ENCODE measurements at places on chromosomes 4 and X.

DNA sequence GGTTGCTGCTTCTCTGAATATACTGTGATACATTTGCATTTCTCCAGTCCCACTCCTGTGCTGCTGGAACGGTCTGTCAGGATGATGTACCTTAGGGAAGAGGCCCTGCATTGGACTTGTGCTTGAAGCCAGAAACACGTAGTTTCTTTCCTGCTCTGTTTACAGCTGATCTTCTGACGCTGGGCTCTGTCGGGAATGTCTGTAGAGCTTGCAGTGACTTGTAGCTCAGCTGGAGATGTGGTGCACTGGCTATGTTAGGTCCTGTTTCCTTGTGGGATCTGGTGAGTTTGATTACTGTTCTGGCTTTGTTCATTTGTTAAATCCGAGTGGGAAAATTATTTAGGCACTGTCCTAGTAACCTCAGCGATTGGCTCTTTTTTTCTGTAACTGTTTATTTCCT lies 137.2 kb upstream of the WDR1 start:
- no peak for DNase-seq

DNA sequence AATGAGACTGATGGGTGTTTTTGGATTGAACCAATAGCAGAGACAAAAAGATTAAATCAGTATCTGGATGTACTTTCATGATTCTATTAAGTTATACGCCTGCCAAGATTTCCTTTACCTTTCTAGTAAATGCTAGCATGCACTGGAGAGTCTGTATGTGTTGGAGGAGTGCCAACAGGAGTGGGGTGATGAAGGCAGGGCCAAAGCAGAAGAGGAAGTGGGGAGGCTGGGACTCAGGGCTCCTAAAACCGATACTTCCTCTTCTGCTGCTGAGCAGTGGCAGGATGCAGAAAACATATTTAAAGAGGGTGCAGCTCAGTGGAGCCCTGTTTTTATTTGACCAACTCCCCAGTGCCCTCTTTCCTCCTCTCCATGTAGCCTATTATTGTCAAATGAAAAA lies 5.6 kb downstream of the CYSLTR1 start:
- DNase-seq: no peak

GRCh38 chr4:181838253-181838652 lies 404.9 kb upstream of the TENM3 start:
- no peak for DNase-seq

- no peak for DNase-seq
These were observed 13.3 kb upstream of the AASDH start for GRCh38 chr4:56400560-56400959.

DNA sequence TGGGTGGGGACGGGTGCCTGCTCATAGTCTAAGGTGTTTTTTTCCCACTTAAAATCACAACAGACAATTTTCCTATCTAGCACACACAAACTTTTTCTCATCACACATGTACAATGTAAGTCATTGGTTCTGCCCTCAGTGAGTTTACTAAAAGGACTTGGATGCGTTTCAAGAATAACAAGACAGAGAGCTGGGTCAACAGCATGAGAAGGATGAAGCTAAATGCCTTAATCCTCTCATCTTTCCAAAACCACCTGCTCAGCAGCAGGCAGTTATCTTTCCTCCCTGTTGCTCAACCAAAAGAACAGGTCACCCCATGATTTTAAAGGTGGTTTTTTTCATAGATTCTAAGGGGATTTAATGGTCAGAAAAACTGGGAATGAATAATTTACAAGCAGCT lies 40.1 kb downstream of the OFD1 start:
- no peak for DNase-seq

GRCh38 chrX:50704360-50704759 lies 109.6 kb downstream of the SHROOM4 start:
- DNase-seq: no peak

- no peak for DNase-seq
These were observed 206.3 kb upstream of the LCORL start for GRCh38 chr4:18227880-18228279.

DNA sequence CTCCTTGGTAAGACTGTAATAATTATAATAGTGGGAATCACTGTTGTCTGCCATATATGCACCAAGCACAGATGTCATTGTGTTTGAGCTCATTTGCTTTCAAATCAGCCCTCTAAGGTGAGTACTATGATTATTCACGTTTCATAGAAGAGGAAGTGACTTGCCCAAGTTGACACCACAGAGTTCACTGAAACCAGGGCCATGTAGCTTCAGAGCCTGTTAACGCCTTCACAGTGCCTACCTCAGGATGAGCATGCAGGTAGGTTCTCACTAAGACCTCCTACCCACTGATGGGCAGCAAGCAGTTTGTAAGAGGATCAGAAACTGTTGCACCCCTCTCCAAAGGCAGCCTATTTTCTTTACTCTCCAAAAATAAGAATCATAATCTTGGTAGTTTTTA lies 27.4 kb downstream of the TMPRSS11A start:
- DNase-seq: no peak

DNA sequence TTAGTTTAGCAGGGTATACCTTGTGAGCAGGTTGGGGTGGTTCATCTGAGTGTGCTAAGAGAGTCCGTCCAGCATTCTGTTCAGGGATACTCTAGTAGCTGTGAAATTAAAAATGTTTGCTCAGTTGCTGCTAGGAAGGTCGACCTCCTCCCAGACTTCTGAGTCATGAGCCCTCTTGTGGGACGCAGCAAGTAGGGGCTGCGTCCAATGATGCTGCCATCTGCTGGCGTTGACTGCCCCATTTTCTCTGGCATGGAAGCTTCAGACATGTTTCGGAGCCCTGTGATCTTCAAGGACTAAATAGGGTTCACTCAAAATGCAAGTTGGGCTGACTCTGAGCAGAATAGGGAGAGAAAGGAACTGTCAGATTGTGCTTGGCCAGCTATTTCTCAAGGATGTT lies 201.0 kb upstream of the ARSJ start:
- no peak for DNase-seq

DNA sequence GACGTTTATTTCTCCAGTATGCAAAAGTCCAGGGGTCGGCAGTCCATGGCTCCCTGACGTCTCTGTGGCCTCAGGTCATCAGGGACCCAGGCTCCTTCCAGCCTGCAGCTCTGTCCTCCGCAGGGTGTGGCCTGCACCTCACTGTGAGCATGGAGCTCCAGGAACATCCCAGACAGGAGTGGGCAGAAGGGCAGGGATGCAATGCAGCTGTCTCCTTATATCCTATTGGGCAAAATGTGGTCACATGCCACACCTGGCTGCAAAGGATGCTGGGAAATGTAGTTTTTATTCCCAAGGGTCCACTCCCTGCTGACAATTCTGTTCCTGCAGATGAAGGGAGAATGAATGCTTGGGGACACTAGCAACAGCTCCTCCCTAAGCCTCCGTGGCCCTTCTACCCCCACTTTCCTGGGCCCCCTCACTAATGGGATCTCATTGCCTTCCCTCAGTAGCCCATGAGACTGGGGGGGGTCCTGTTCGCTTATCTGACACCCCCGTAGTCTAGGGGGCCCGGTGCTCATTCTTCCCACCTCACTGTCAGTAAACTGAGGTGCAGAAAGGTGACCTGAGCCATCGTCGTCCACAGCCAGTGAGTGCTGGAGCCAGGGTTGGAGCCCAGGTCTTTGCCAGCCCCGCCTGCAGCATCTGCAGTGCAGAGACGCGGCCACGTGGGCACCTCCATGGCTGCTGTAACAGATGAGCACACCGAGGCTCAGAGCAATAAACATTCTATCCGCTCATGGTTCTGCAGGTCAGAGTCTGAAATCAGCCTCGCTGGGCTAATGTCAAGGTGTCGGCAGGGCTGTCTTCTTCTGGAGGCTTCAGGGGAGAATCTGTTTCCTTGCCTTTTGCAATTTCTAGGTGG lies 5.9 kb upstream of the GRPEL1 start:
- DNase-seq: peak; percentile 55

DNA sequence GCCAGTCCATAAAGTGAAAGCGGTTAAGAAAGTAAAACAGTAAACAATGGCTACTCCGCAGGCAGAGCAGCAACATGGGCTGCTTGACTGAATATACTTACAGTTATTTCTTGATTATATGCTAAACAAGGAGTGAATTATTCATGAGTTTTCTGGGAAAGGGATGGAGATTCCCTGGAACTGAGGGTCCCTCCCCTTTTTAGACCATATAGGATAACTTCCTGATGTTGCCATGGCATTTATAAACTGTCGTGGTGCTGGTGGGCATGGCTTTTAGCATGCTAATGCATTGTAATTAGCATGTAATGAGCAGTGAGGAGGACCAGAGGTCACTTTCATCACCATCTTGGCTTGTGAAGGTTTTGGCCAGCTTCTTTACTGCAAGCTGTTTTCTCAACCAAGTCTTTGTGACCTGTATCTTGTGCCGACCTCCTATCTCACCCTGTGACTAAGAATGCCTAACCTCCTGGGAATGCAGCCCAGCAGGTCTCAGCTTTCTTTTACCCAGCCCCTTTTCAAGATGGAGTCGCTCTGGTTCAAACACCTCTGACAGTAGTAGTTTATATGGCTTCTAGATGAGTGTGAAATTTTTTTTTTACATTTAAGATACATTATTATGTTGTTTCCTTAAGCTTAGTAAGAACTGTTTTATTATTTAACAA lies 514.8 kb upstream of the TENM3 start:
- no peak for DNase-seq

GRCh38 chr4:138311771-138312535 lies 69.8 kb upstream of the SLC7A11 start:
- DNase-seq: no peak

GRCh38 chr4:73883306-73883705 lies 14.1 kb downstream of the CXCL1 start:
- no peak for DNase-seq

DNA sequence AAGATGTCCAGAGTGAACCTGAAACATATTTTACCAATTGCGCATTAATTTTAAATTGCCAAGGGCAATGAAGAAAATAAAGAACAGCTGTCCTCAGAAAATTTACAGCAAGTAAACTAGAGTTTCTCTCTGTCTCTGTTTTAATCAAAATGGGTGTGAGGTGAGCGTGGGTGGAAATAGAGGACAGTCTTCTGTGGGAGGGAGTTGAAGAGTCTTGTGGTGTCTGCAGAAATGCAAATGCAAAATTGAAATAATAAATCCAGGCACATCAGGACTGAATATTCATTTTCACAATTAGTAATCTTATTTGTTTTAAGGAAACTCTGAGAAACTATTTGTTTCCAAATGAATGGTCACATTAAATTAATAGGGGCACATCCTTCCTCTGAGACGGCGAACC lies 192.0 kb downstream of the ARHGAP10 start:
- DNase-seq: no peak

DNA sequence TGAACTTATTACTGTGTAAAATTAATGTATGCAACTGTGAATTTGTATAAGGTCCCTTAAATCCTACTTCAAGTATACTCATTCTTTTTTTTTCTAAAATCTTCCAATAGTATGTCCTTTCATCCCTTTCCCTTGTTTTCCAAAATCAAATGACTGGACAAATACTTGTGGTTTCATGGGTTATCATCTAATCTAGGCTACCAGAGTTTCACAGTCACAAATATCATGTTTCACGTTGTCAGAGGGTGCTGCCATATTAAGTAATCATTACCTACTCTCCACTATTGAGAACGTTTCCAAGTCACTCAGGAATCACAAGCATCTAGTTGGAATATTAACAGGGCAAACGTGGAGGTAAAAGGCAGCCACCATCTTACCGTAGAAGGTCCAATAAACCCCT lies 1235.0 kb upstream of the TENM3 start:
- no peak for DNase-seq

DNA sequence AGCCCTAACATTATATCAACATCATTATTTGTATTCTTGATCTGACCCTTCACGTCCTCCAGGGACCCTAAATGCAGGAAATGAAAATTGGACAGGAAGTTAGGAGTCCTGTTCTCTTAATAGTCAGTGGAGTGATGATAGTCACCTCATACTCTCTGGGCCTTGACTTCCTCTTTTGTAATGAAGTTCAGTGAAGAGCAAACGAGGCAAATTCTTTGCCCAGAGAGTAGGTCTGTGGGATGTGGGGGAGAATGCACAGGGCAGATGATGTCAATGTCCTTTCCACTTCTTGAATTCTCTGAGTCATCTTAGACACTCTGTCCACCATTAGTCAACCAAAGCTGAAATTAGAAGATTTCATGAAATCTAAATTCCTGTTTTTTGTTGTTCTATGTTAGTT lies 17.1 kb upstream of the GPRIN3 start:
- no peak for DNase-seq

DNA sequence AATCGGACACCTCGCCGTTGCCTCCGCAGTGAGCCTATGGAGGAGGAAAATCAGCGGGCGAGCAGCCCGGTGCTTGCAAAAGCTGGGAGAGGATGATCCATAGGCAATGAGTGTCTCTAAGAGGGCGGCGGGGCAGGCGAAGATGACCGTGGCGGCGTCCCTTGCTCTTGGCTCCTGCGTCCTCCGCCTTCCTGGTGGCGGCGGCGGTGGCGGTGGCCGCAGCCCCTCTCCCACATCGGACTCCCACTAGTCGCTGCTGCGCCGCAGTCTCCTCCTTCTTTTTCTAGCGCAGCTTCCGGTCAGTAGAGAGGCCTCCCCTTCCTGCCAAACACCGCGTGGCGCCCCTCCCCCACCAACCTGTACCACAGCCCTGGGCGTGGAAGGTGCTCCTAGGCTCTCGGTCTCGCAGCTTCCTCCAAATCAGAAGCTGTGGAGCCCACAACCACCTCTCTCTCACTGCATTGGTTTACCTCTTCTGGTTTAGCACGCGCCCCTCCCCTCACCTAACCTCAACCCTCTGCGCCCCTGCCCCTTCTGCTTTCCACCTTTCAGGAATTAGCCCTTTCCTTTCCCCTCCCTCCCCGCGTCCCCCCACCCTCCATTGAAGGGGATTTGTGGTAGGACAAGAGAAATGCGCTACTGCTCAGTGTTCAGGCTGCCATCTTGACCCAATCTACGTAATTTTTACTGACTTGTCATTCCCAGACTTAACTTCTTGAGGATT lies at the start of gene SPIN3:
Gene SPIN3, minus strand, starts transcription at position 271 of the 724 bp plus-strand sequence. CDS start 594 bp downstream, outside the sequence.
- peak; percentile 88 for DNase-seq

- no peak for DNase-seq
These were observed 355.9 kb upstream of the EDA2R start for GRCh38 chrX:66994729-66995128.

DNA sequence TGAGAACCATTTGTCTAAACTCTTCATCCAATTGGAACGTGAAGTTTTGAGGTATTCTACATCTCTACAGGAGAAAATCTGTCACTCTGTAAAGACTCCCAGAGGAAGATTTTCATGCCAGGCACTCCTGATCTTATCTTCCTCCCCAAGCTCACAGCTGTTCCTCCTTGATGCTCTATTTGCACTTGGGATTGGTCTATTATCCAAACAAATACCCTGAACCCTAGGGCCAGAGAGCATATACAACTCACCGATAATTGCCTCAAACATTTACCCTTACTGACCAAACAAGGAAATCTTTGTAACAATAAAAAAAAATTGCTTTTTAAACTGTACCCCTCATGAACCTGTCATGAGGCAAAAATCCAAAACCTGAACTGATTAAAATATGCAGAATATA lies 372.7 kb downstream of the SH2D1A start:
- peak; percentile 91 for DNase-seq

- DNase-seq: no peak
These were observed 550.3 kb downstream of the SMARCA1 start for GRCh38 chrX:128973033-128973432.

DNA sequence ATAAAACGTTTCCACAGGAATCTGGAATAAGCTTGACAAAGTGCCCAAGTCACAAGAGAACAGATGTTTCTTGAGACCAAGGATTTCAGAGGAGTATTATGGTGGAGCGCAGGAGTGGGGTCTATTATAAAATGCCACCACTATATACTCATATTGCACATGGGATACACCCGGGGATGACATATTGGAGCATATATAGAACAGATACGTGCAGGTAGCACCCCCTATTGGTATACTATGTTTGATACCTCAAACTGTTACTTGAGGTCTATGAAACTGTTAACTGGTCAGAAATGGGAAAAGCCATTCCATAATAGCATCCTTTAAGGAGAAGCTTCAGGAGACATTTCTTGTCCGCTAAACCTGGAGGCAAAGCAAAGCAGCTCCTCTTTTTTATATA lies 86.0 kb downstream of the PCYT1B start:
- DNase-seq: peak; percentile 5

All from NCI-H2081 (cell line).